AG04449 (cell line): ENCODE measurements at places on chromosomes 3 and 15.
A peak's percentile ranks its signal among the peaks of the same experiment; 100 is the strongest.

DNA sequence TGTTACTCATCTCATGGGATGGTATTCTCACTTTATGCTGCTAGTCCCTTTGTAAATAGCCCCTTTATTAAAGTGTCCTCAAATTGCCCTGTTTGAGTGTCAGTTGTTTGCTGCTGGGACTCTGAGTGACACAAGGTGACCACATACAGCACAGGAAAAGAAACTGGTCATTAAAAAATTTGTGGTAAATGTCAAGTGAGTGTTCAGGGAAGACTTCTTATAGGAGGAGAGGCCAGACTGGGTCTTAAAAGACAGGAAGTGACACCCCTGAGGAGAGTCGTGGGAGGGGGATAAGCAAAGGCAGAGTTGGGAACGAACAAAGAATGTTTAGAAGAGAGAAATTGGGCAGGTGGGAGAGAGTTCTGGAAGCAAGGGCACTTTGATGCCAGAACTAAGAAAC lies 35.2 kb downstream of the CCR3 start:
- DNase-seq: no peak

DNA sequence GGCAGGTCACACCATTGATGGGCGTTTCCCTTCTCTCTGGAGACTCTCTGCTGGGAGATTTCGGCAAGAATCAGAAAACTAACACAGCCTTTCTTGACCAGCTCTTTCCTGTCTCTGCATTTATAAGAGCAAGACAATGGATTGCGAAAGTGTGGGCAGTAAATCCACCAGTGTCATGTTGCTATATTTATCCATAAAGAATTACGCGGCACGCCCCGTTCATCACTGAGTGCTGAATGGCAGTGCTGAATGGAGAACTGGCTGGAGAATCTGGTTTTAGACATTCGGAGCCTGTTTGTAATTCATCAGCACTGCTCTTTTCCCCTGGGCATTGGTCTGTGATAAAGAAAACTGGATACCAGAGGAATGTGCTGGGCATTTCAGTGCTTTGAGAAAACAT lies 2.0 kb upstream of the CEMIP start:
- DNase-seq: peak; percentile 61

GRCh38 chr15:38517312-38517975 lies 47.2 kb downstream of the RASGRP1 start:
- no peak for DNase-seq

DNA sequence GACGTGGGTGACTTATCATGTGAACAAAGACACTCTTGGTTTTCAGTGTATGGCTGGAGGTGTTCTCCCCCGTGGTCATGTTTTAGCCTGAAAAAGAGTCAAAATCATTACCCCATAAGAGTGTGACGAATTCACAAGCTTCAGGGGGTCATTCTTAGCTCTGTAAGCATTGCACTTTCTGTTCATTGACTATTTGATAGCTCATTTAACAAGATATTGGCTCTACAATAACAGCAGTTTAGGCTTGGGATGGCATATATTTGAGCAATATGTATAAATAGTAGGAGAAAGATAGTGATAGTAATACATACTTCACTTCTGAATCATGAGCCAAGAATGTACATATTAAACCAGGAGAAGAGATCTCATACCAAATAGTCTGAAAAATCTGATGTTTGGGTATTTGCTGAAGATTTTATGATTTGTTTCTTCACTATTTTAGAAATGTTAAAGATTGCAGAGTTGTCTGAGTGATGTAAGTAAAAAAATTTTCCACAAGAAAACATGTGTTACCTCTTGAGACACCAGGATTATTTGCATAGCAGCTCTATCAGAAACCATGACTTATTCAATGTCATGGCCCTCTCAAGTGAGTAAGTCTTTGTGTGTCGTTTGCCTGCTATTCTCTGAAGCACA lies 996.0 kb downstream of the OTOL1 start:
- peak; percentile 69 for DNase-seq

DNA sequence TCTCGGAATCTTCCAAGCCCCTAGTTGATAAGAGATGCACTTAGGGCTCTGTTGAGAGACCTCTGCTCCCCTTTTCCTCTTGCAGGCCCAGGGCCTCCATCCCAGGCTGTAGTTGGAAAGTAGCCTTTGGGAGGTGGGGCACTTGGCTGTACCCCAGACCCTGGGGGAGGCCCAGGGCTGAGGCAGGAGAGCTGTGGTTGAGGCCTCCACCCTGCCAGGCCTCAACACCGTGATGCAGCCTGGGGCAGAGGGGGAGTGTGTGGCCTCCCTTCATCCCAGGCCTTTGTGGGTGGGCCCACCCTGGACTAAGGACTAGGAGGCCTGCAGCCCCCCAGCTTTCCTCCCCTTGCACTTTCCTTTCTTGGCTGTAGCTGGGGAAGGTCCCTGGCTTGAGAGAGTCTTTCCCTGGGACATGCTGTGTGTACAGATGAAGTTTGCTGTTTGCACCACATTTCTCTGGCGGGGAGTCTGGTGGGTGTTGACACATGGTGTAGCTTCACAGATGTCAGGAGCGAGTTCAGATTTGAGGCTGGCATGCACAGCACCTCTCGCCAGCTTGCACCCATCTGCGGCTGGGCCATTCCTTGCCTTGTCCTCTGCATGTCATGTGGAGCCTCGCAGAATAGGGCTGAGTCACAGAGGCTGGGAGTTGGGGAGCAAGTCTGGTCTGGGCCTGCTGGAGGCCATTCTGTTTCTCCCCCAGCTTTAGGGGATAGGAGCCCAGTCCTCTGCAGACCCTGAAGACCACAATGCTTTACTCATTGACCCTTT lies 13.7 kb downstream of the PLEKHO2 start:
- DNase-seq: no peak

DNA sequence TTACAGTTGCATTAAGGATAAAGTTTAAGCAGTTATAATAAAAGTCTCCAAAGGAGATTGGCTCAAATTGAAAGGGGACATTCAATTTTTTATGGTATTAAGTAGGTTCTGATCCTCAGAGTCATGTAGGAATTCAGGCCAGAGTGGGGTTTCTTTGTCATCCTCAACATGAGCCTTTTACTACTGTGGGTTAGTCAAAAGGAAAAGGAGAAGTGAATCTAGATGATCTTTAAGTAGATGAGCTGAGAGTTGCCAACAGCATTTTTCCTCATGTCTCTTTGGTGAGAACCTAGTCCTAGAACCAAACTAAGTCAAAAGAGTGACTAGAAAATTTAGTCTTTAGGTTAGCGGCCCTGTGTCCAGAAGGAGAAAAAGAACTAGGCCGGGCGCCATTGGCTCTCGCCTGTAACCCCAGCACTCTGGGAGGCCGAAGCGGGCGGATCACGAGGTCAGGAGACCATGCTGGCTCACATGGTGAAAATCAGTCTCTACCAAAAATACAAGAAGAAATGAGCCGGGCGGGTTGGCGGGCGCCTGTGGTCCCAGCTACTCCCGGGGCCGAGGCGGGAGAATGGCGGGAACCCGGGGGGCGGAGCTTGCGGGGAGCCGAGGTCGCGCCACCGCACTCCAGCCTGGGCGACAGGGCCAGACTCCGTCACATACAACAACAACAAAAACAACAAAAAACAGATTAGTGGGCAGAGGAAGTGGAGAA lies 4.2 kb upstream of the CHL1 start:
- DNase-seq: no peak

- DNase-seq: no peak
These were observed at the start of gene TRIM71 for GRCh38 chr3:32817558-32818228. Gene TRIM71, plus strand, starts transcription at chr3:32817997. Its CDS starts 84 bp downstream, at chr3:32818081.

GRCh38 chr3:145899241-145899640 lies 261.7 kb downstream of the PLOD2 start:
- DNase-seq: no peak
